ENCODE measurements at places on chromosomes 12 and 14.

DNA sequence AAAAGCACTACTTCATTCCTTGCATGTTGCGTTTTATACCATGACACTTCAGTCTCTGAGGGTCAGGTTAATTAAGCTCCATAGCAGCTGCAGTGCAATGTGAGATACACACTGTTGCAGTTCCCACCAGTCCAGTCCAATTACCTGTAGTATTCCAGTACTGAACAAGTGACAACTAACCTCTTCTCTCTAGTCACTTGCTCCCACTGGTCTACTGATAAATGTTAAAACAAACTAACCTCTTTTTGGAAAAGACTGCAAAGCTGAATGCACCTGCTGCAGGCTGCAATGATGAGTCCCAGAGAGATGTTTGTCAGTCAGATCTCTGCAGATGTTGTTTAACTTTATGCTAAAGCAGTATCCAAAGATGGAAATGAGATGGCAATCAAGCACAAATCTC is 7.9 kb downstream of the NOVA1 start:
- DNase-seq: no peak

- DNase-seq: no peak
Measured at GRCh38 chr12:124511259-124511985, 56.0 kb downstream of the NCOR2 start.

DNA sequence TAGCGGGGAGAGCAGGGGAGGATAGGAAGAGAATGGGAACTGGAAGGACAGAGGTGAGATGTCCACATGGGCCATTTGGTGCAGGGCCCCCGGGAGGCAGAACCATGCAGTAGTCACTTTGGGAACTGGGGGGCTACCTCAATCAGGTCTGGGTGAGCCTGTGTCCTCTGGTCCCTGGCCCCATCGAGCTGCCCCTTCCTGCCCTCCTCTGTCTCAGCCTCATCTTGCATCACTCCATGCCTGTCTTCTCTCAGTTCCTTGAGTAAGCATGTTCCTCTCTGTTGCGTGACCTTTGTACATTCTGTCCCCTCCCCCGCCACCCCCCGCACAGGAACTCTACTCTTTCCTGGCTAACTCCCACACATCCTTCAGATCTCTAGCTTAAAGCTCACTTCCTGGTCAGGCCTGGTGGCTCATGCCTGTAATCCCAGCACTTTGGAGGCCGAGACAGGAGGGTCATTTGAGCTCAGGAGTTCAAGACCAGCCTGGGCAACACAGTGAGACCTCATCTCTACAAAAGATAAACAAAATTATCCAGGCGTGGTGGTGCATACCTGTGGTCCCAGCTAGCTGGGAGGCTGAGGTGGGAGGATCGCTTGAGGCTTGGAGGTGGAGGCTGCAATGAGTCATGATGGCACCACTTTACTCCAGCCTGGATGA is 23.2 kb downstream of the FOS start:
- DNase-seq: no peak

- DNase-seq: no peak
Measured at GRCh38 chr14:57057803-57058202, 210.9 kb downstream of the EXOC5 start.

DNA sequence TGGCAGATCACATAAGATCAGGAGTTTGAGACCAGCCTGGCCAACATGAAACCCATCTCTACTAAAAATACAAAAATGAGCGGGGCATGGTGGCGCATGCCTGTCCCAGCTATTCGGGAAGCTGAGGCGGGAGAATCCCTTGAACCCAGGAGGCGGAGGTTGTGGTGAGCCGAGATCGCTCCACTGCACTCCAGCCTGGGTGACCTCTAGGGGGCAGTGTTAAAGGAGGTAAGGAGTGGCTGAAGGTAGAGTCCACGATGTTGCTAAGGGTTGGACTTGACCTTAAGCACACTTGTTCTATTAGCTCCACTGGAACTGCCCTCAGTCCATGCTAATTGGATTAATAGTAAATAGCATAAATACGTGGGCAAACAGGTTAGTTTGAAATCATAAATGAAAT is 62.4 kb upstream of the PSMC1 start:
- DNase-seq: no peak

- DNase-seq: no peak
Measured at GRCh38 chr12:5619628-5620027, 187.7 kb downstream of the NTF3 start.

DNA sequence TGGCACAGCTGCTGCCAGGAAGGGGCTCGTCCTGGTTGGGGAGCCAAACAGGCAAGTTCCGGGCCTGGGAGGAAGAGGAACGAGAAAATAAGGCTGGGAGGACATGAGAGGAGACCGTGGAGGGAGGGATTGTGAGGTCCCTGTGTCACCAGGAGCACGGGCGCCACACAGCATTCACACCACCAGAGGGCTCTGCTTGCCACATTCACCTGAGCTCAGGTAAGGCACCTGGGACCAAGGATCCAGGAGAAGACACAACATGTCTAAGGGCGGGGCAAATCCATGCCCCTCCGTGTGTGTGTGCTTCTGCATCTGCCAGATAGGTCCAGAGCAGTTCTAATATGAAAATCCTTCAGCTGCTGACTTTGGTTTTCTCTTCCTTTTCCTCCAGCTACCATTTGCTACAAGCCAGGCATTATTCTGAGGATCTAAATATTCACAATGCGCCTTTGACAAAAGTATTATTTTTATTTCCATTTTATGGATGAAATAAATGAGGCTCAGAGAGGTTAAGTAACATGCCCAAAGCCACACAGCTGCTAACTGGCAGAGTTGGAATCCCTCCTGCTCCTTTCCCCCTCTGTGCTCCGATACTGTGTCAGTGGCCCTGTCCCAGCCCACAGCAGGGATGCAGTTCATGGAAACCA is 14.6 kb downstream of the RAPGEF3 start:
- DNase-seq: no peak

GRCh38 chr14:103206023-103206481 is 82.8 kb downstream of the TNFAIP2 start:
- DNase-seq: peak; percentile 20

GRCh38 chr14:90513161-90514014 is 116.6 kb downstream of the CALM1 start:
- no peak for DNase-seq

DNA sequence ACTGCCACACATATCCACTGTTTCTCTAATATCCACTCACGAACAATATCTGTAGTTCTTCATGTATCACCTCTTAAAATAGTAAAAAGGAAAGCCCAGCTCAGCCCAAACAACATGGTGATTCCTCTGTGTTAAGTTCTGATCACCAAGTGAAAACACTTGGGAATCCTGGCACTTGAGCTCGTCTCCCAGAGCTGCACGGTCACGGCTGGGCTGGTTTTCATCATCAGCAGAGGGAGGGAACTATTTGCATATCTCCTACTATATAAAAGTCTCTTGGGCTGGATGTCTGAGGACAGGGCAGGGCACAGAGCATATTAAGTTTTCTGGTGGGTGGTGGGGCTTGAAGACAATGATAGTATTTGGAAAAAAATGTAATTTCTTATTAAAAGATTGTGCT is 870.6 kb downstream of the TMEM121 start:
- no peak for DNase-seq

DNA sequence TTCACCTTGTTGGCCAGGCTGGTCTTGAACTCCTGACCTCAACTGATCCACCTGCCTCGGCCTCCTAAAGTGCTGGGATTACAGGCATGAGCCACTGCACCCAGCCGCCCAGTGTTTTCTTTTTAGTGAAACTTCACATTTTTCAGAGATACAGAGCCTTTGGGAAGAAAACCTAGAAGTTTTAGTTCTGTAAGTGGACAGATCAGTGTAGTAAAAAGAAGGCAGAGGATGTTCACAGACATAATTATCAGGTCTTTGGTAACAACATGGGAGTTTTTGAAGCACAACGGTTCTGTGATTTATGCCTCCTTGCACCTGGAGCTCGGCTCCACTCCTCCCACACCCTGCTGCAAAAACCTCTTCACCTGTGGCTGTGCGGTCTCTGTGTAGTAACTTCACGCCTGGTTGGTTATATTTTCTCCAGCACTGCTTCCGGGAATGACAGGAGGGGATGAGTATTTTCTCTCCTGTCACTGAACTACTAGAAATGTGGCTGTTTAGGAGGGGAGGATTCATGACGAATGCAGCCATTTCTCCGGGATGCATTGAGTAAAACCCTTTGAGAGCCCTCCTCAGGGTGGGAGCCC is 67.0 kb downstream of the ARF6 start:
- no peak for DNase-seq

DNA sequence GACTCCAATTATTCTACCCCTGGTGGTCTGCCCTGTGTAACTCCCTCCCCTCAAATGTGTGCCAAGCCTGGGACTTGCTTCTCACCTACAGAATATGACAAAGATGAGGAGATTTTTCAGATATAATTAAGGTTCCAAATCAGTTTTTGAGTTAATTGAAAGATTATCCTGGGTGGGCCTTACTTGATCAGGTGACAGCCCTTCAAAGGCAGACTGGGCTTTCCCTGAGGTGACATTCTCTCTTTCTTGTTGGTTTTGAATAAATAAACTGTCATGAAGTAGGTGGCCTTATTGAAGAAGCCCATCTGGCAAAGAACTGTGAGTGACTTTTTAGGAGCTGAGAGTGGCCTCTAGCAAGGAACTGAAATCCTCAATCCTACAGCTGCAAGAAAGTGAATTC is 106.0 kb downstream of the BRMS1L start:
- DNase-seq: no peak

- no peak for DNase-seq
Measured at GRCh38 chr14:30129807-30130206, 202.2 kb upstream of the PRKD1 start.

DNA sequence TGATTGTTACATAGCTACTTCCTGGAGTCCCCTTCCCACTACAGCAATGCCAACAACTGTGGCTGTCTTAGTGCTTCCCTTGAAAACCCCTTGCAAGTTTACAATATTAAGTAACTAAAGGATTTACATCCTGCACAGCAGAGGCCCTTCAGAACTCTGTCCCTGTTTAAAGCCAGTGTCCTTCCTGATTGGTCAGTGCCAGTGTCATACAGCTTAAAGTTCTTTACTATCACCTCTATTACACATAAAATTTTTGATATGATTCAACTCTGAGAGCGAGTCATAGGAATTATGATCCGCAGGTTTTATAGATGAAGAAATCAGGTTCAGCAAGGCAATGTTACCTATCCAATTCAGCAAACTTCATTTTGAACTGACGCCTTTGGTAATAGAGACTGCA is 91.4 kb upstream of the ALX1 start:
- DNase-seq: no peak

DNA sequence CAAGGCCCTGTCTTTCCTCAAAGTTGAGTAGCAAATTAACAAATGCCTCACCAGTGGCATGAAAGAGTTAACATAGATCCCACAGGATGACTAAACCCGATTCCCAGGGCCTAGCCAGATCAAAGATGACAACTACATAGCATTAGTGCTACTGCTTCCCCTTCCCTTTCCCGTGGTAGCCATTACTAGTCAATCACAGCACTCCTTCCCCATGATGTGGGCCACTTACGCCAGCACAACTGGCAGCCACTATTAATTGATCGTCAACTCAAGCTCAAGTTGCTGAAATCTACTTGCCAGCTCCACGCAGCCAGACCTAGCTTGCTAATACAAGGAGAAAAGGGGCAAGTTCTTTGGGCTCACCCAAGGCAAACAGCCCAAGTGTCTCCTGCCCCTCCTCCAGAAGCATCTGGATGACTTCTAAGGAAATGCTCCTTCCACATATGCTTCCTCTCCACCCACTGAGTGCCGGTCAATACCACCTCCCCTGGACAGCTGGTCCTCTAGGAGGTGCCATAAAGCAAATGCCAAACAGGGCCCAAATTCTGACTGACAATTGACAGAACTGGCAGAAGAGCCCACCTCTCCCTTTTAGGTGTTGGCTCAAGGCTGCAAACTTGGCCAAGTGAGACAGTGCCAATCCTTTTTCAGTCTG is 72.6 kb downstream of the NUAK1 start:
- DNase-seq: no peak

DNA sequence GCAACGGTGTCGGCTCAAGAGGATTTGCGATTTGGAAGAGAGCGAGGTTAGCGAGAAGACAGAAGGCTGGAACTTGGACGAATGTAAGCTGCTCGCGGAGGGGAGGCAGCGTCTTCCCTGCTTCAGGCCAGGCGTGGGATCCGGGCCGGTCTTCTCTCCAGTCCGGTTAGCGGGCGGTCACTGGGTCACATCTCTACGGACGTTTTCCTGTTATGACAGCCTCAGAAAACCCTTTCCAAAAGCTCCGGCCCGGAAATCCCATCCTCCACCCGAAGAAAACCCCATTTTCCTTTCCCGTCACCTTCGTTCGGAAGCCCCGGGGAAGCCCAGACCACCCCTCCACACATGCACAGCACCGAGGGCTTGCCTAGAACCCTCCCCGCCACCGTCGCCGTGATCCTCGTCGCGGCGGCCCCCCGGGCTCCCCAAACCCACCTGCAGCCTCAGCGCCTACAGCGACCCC is 268 bp downstream of the NDUFB1 start:
- peak; percentile 3 for DNase-seq

DNA sequence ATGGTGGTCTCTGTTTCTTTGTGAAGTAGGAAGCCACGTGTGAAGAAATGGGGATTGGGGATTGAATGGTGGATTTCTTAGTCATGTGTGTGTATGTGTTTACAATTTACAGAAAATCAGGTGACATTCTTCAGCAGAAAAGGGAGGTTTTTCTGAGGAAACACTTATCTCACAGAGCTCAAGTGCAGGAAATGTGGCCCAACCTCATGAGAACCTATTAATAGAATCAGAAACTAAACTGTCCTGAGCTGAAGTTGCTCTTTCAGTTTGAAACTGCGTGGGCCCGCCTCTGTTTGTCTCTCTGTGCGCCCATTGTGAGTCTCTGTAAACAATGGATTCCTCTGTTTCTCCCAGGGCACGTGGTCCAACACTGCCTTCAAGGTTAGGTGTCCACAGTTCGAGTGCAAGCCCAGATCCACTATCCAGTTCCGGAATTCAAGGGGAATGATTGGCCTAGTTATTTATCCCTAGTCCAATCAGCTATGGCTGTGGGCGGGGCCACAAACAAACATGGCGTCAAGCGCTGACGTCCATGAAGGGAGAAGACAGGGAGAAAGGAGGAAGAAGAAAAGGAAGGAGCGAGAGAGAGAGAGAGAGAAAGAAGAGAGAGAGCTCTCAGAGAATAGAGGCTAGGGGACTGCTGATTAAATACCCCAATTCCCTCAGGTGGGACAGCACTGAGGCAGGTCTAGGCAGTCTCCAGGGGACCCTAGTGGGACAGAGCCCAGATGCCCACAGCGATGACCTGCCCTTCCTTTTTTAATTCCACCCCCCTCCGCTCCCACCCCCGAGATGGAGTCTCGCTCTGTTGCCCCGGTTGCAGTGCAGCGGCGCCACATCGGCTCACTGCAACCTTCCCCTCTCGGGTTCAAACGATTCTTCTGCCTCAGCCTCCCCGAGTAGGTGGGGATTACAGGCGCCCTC is 31.4 kb upstream of the C12orf76 start:
- DNase-seq: no peak

GRCh38 chr12:28171356-28172060 is 18.7 kb upstream of the CCDC91 start:
- no peak for DNase-seq

- no peak for DNase-seq
Measured at GRCh38 chr12:91786499-91787272, 359.0 kb downstream of the BTG1 start.

- no peak for DNase-seq
Measured at GRCh38 chr14:76868454-76869170, 42.4 kb downstream of the LRRC74A start.

Measured in SK-N-DZ (cell line).